ENCODE measurements at places on chromosomes 6 and 20.

DNA sequence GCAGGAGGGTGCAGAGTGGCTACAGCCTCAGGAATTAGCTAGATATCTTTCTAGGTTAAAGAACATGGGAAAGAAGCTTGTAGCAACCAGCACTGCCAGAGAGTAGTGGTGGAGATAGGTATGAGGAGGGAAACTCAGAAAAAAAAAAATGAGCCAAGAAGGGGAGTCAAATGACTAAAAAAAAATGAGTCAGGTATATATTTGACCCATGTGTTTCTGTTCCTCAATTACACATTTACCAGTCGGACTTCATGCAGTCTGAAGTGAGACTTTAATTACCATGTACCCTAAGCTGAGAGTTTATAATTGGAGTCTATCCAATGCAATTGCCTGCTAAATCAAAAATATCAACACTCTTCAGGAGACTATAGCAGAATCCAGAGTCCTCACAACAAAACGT lies 964.6 kb downstream of the HACE1 start:
- no peak for DNase-seq

DNA sequence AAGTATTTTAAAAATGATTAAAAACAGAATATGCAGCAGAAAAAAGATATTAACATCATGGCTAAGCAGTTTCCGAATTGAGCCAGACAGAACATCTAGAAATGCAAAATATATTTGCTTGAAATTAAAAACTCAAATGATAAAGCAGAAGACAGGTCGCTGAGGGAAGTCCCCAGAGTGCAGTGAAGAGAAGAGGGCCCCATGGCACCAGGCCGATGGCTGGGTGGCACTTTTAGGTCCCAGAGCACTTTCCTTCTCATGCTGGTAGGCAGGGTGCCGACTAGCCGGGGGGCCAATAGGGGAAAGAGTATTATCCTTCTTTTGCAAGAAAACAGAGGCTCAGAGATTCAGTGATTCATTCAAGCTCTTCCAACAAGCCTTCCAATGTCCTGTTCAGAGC lies 58.9 kb downstream of the MYH7B start:
- DNase-seq = no peak

- no peak for DNase-seq
Measured at GRCh38 chr6:20575125-20575524, 40.9 kb downstream of the CDKAL1 start.

GRCh38 chr6:2384528-2384927 lies 139.1 kb upstream of the GMDS start:
- DNase-seq = no peak

DNA sequence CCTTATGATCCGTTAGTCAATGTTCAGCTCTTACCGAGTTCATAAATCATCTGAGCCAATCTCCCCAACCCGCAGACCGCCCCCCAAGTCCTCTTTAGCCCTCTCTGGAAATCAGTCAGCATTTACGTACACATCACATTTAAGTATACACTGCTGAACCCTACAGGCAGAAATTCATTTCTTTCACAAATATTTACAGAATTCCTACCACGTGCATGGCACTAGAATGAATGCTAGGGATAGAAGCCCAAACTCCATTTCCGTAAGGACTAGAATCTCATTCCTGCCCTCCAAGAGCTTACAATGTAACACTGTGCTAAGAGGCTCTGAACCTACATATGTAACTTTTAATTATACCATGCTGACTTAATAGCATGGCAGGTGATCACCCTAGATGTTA lies 1.8 kb downstream of the OSER1 start:
- DNase-seq = no peak

GRCh38 chr6:41684311-41685180 lies 46.3 kb downstream of the MDFI start:
- no peak for DNase-seq

DNA sequence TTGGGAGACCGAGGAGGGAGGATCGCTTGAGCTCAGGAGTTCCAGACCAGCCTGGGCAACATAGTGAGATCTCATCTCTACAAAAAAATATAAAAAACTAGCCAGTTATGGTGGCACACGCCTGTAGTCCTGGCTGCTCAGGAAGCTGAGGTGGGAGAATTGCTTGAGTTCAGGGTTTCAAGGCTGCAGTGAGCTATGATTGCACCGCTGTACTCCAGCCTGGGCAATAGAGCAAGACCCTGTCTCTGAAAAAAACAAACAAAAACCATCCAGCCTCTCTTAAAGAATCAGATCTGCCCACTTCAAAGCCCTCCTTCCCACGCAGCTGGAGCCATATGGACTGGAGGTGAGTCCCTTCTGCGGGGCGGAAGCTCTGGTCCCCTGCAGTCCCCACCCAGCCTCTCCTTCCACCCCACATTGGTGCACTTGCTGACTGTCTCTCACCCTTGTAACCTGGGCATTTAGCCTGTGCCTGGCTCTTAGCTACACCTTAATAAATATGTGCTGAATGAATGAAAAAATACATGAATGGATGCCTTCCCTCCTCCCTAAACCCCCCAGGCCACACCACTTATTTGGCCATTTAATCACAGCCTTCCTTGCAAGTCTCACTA lies 7.2 kb upstream of the PARD6B start:
- DNase-seq = no peak

DNA sequence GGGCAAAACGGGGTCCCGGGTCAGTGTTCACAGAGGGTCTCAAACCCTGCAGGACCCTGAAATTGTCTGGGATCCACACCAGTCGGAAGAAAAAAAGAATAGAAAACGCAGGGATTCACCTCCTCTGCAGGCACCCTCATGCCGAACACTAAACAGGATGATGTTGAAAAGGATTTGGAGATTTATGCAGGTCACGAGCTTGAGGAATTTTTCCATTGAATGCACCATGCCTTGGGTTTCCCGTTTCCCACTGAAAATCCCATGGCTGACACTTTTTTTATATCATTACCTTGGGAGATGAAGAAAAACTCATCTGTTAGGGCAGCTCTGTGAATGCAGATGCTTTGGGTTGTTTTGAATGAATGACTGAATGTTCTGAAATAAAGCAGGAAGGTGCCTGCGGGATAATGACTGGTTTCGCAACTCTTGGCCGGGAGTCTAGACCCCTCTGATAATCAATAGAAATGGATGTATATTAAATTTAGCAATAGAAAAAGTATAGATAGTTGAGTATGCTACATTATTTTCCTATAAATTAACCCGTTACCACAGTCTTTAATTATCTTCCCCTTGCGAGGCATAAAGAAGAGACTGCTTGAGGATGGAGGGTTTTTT lies 147.5 kb upstream of the AFDN start:
- peak; percentile 40 for DNase-seq

GRCh38 chr6:44245391-44245911 lies 1.4 kb upstream of the HSP90AB1 start:
- no peak for DNase-seq

GRCh38 chr20:52010541-52010940 lies 181.0 kb downstream of the ZFP64 start:
- no peak for DNase-seq

DNA sequence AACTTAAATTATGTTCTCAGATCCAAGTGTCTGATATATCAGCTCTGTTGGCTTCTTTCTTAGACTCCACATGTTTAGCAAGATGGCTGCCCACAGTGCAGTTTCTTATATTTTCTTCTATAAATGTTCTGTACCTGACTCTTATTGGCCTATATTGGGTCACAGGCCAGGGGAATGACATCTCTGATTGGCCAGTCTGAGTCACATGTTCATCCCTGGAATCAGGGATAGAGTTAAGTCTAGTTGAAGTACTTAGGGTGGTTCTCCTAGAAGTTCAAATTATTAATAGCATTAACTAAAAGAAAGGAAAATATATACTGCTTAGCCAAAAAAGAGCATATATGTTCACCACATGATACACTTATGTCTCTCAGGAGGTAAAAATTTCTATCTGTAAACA lies 105.3 kb upstream of the SLC22A16 start:
- DNase-seq = no peak

- no peak for DNase-seq
Measured at GRCh38 chr6:147589739-147590250, 81.3 kb downstream of the SAMD5 start.

GRCh38 chr6:25413207-25413905 lies 134.2 kb downstream of the CARMIL1 start:
- no peak for DNase-seq

DNA sequence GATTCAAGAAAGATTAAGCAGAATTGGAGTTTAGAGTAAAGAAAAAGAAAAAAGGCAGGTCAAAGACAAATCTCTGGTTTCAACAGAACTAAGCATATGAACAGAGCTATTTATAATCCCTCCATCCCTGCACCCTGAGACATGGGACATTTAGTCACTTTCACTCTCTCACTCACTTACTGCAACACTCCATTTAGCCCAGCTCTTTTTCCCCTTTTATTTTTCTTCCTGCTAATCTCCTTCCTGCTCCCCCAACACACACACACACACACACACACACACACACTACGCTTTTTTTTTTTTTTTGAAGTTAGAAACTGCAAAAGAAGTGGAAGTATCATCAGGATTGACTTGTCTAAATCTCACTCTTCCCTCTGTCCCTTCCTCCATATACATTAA lies 45.1 kb upstream of the TBC1D7 start:
- DNase-seq = peak; percentile 66

- no peak for DNase-seq
Measured at GRCh38 chr6:168170841-168171601, 92.0 kb upstream of the FRMD1 start.

DNA sequence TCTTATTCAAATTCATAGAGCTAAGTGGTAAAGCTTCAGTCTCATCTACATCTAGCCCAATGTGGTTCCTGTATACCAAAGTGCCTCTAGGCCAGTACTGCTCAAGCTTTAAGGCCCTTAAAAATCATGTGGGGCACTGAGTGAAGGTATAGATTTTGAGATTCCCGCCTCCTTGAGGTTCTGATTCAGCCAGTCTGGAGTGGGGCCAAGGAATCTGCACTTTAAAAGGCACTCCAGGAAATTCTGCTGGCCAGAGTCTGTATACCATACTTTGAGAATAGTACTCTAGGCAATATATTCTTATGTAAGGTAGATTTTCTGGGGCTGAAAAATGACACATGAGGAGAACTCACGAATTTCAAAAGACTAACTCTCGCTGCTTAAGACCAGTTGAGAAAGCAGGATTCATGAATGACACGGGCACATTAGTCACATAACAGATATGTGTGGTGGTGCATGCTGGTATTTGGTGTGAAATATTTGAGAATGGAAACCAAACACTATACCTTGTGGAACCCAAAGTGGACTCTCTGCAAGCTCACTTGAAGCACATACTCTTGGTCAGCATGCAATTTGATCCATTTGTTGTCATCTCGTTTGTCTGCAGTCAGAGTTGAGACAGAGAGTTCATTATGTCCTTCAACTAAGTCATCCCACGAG lies 47.6 kb upstream of the SIM1 start:
- DNase-seq = no peak

DNA sequence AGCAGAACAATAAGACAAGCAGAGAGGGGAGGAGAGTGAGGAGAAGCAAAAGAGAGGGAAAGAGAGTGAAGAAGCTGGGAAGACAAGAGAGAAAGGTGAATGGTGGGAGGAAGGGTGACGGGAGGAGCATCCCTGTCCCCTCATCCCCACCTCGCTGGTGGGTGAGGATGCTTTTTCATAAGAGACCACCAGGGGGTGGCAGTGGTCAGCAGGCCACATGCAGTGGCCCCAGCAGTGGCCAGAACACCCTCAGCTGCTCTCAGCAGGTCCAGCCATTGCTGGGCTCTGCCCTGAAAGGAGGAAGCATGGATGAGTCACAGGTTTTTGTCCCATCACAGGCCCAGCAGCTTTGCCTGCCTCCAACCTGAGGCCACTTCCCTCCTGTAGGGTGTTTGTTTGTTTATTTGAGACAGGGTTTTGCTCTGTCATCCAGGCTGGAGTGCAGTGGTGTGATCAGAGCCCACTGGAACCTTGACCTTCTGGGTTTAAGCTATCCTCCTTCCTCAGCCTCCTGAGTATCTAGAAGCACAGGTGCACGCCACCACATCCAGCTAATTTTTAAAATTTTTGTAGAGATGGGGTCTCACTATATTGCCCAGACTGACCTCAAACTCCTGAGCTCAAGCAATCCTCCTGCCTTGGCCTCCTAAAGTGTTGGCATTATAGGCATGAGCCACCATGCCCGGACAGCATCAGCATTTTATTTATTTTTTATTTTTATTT lies 24.0 kb downstream of the FGD2 start:
- peak; percentile 65 for DNase-seq

DNA sequence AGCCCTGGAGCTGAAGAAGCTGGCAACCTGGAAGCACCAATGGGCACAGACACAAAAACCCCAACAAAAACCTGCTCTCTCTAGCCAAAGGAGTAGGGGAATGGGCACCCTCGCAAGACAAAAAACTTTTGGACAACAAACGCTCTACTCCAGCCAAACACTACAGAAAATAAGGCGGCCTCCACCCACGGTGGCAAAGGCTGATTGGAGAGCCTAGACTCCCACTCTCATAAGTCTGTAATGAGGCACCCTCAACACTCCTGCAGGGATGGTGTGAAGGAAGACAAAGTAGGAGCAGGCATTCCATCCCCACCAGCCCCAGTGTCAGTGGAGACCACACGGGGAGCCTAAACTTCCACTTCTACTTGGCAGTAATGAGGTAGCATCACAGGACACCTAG lies 8.8 kb downstream of the TTI1 start:
- no peak for DNase-seq

- DNase-seq = no peak
Measured at GRCh38 chr6:43254138-43254817, 11.0 kb downstream of the TTBK1 start.

- DNase-seq = no peak
Measured at GRCh38 chr6:161138543-161139303, 135.1 kb downstream of the AGPAT4 start.
